ENCODE measurements at places on chromosomes 7 and 10.

DNA sequence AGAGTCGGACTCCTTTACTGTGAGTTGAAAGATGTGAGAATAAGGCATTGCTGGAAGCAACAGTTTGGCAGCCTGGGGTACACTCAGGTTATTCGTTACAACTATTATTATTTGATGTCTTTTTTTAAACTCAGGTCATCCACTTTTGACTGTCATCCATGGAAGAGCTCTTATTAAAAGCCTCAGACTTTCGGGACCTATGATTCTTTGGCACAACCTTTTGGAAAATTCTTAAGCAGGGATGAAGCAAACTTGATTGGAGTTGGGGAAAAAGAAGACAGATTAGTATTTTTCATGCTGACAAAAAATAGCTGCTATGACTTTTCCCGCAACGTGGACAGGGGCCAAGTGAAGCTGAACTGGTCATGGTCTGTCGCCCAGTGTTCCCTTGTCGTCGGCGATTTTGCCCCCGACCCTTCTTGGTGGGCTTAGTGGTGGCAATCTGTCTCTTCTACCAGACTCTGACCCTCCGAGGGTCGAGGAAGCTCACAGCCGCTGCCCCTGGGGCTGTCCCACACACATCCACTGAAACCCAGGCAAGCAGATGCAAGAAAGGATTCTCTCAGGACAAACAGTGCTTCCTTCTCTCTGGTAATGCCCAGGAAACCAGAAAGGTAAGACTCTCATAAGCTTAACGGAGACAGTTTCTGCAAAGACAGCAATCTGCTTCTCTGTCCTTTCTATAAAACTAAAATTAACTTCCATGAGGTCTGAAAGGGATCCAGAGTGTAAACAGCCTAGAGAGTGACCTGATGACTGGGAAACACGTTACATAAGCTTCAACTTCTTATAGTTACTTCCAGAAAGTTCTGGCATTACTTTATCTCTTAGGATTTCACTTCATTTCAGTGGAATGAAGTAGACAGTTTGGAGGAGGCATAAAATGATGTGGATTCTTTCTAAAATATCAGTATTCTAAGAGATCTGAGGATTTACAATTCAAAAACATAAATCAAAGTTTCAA, 1.0 kb downstream of the CPED1 start:
- no peak for DNase-seq

GRCh38 chr7:40716052-40716451, 581.2 kb downstream of the SUGCT start:
- DNase-seq: peak; percentile 29

DNA sequence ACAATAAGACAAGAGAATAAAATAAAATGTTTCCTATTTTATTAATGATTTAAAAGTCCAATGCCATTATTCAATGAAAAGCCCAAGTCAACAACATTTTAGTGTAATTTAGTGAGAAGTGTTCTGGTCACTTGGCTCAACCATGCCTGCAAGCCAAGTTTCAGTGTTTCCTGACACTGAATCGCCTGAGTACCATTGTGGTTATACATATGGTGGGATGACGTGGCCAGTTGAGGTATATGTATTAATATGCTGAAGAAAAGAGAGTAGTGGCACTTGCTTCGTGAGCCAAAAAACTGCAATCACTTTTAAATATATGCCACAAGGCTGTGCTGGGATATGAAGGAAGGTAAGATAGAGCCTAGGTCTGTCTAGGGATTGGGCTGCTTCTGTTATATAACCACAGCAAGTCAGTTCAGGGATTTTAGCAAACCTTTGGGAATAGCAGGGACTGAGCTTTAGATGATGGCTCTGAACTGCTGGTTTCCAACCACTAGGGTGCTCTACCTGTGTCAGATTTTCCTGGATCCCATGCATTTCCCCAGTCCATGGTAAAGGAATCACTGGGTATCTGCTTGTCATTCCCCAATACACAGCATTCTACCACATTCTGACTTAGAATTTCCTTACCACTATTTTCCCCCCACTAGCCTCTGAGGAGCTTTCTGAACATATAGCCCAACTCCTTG, 214.0 kb upstream of the PRPS1L1 start:
- no peak for DNase-seq

DNA sequence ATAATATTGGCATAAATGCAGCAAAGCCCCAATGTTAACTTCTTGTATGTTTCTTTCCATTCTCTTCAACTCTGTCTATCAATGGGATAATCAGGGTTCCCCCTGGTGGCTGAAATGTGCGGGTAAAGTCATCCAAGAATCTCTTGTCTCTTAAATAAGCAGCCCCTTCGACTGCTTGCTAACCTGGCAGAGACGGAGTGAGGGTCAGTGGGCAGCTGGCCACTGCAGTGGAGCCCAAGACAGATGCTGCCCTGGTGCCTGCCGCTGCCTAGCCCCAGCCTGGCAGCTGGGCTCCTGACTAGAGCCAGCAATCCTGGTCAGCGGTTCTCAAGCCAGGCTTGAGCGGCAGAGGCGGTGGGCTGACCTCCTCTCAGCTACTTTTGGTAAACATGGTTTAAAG, 248.9 kb downstream of the COBL start:
- peak; percentile 80 for DNase-seq

DNA sequence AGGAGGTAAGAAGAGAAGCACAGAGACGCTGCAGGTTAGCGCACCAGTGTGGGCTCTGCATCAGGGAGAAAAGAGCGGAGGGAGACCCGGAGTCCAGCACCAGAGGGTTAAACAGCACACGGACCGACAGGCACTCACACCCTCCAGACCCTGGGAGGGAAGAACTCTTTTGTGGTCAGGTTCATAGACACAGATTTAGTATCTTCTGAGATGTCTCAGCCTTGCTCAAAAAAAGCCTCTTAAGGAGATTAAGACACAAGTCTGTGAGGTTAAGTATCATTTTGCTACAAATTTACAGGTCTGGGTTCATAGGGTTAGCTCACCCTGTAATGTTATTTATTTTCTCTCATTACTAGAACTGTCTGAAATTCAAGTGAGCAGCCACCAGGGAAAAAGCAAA, 16.8 kb upstream of the NDST2 start:
- peak; percentile 33 for DNase-seq

GRCh38 chr10:62554632-62555199, 180.5 kb downstream of the ZNF365 start:
- DNase-seq: peak; percentile 76

DNA sequence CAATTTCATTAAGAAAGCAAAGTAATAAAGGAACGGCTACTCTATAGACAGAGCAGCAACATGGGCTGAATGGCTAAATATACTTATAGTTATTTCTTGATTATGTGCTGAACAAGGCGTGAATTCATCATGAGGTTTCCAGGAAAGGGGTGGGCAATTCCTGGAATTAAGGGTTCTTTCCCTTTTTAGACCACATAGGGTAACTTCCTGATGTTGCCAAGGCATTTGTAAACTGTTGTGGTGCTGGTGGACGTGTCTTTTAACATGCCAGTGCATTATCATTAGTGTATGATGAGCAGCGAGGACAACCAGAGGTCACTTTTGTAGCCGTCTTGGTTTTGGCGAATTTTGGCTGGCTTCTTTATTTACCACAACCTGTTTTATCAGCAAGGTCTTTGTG, 28.5 kb upstream of the ZMYND11 start:
- no peak for DNase-seq

DNA sequence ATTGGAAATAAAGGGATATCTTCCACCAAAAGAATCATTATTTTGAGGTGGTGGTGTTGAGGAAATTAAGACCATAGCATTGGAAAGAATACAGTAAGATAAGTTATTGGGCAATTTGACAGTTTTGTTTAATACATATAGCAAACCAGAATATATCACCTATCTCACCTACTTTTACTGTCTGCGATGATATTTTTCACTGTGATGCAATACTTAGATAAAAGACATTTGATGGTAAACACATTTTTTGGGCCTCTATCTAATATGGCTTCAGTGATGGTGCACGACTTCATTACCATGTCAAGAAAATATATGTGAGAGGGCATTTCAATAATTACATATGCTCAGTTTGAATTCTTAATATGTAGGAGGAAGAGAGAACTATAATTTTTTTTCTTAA, 93.7 kb upstream of the MAGI2 start:
- no peak for DNase-seq

DNA sequence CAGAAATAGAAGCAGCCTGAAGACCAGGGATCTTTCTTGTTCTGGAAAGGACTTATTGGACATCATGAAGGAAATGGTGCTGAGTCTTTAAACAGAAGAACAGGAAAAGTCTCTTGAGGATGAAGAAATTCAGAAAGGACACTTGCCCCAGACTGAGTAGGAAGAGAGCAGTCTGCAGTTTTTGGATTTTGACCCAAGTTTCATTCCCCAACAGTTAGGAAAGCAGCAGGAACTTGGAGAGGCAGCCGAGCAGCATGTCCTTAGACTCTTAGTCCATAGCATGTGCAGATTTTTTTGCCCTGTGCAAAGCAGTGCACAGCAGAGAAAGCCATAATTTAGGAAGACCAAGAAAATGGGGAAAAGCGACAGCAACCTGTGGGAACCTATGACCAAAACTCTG, 927.2 kb upstream of the AUTS2 start:
- DNase-seq: no peak

- DNase-seq: no peak
Observed at GRCh38 chr10:3108033-3108432, 40.7 kb downstream of the PFKP start.

GRCh38 chr7:157299613-157300368, 37.0 kb upstream of the DNAJB6 start:
- DNase-seq: no peak

- DNase-seq: peak; percentile 37
Observed at GRCh38 chr10:71598621-71599055, 120.9 kb downstream of the C10orf105 start.

GRCh38 chr7:129370812-129371211, 63.4 kb upstream of the STRIP2 start:
- peak; percentile 13 for DNase-seq

DNA sequence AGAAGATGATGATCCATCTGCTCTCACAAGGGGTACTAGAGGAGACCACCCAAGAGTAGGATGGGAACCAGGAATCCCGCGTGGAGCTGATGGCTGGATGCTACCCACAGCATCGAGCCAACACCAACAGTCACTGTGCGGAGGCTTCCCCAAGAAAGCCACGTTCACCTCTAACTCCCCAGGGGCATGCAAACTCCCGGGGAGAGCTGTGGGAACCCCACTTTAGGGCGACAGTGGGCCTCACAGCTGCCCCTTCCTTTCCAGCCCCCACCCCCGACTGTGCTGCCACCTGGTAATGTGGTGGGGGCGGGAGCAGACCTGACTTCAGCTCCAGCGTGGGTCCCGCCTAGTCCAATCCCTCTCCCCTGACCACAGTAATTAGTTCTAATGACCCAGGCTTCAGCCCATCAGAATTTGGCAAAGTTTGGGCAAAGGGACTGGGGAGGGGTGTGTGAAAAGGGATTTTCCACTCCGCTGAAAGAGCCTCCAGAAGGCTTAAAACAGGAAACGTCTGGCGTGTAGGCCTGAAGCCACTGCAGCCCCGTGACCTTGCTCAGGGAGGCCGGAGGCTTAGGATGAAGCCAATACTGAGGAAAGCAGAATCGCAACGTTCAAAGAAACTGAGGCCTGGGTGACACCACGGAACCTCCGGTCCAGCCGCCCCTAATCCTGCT, 20.3 kb downstream of the ASB13 start:
- DNase-seq: no peak

DNA sequence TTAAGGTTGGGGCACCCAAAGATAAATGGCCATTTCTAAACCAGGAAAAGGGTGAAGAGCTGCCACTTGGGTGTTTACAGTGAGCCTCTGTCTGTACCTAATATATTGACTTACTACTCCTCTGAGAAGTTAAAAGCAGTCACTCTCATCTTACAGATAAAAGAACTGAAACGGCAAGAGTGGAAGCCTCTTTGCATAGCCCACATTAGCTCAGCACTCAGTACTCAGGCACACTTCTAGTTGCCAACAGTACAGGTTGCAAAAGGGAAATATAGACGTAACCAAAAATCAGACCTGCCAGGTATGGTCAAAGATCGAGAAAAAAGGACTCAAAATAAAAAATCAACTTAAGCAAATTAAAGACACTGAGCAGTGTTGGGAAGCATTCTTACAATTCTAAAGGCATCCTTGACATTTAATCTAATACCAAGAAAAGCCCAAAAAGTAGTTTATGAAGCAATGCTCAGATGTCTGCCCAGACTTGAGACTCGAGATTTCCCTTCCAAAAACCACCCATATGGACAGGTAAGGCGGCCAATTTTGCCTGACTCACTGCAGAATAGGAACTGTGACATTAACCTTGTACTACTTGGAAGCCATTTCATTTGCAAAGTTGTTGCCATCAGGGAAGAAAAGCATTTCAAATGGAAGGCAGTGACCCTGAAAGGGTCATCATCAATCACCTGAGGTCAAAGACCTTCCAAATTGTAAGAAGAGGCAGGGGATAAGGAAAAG, 139.3 kb downstream of the SLC25A13 start:
- no peak for DNase-seq

GRCh38 chr7:155002411-155003091, 373 bp downstream of the PAXIP1 start:
- DNase-seq: no peak

GRCh38 chr7:4621396-4621795, 60.7 kb upstream of the FOXK1 start:
- DNase-seq: peak; percentile 30
